ENCODE measurements at places on chromosomes 16 and 17.

DNA sequence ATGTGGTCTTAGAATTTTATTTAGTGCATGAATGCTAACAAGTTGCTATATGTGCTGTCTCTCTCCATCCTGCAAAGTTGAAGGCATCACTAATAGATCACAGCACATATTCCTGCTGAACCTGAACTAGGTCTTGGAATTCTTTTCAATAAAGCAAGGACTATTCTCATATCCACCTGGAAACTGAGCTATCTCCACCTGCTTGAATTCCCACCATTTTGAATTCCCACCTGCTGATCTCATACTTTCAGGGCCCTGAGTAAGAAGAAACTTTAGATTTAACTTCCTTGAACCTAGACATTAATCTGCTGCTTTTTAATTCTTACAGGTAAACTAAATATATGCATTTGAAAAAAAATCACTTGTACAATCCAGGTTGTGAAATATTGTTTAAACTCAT is 445.3 kb upstream of the CCL2 start:
- DNase-seq: no peak

- no peak for DNase-seq
Observed at GRCh38 chr16:4691666-4692412, 1.5 kb upstream of the NUDT16L1 start.

DNA sequence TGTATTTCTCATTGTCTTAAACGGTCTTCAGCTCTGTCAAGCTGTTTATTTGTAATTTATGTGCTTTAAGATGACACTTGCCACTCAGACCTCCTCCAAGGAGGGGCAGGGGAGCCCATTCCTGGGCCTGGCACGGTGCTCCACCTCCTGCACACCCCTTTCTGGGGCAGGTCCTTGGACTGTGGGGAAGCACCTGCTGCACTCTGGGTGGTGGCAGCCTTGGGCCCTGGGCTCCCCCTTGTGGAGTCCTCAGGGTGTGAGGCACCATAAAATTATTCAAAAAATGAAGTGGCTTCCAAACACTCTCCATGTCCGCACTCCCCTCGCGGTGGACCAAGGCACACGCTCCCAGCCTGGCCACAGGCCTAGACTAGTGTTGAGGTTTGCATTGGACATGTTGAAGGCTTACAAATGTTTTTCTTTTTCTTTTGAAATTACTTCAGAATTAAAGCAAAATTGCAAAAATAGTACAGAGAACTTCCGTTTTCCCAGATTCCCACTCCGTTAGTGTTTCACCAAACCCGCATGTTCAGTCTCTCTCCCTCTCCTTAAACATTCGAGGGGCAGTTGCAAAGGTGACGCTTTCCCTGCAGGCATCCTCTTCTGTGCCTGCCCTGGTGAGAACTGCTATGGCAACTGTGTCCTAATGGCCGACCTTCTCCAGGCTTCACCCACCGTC is 32.4 kb downstream of the FOXK2 start:
- DNase-seq: peak; percentile 62

DNA sequence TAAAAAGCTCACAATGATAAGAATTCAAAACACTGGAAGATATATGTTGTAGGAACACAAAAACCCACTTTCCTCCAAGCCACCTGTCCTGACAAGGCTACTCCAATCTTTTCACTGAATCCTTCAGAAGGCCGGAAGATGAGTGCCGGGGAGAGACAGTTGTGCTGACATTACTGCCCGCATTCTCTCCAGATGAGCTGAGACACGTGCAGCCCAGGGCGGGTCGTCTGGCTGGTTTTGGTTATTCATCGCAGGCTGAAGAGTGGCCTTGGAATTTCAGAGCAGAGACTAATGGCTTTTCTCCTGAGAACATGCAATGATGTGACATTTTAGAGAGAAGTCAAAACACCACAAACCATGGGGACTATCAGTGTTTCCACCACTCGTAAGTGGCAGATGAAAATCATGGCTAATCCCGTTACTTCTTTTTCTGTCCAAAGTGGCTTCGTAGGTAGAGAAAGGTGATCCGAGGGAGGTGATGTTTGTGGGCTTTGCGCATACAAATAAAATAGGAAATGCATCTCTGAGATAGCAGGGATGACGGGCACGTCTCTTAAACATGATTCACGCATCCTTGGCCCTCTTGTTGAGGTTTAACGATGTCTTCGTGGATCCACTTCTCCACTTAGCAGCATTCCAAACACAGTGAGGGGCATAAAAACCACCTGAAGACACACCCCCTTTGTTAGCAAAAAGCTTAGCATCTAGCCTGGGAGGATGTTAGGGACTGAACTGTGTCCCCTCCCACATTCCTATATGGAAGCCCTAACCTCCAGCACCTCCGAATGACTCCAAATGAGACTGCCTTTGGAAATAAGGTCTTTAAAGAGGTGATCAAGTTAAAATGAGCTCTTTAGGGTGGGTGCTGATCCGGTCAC is 134.0 kb downstream of the IRX3 start:
- no peak for DNase-seq

- no peak for DNase-seq
Observed at GRCh38 chr17:59838052-59838916, 54.5 kb downstream of the TUBD1 start.
